Activated T-helper 1 cell treated with anti-CD3 and anti-CD28 coated beads, Interleukin-2, amount 50 U/mL, for 16 hours (primary cell): ENCODE measurements at places on chromosomes 5 and 9.

DNA sequence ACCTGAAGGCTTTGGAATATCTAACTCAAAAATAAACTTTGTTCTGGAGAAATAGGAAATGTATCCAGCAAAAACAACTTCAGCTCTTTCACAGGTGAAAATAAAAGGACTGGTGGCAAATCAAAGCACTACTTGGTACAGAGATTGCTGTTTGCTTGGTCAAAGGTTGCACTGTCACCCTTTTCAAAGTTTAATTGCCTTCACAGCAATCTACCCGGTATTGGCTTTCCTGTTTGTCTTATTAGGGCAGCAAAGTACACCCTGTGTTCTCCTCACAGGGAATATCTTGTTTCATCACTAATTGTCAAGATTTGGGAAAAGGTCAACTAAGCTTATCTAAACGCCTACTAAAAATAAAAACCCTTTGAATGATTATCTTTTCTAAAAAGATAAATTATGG is 214.1 kb upstream of the ADCY2 start:
- DNase-seq = no peak

DNA sequence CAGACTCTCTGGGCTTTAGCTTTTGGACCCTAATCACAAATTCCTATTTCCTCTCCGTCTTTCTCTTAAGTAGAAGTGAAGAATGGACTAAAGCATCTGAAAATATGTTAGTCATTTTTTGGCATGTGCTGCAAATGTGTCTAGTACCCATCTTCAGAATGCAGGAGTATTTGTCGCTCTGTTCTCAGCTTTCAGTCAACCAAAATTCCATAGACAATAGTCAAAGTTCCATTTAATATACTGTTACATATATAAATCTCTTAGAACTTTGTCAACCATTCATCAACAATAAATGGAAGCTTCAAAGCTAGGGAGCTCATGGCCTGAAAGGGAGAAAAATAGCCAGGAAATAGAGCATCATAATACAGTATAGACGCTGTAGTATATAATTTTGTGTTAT is 509.4 kb downstream of the BNC2 start:
- no peak for DNase-seq

GRCh38 chr9:110142868-110143481 is 65.0 kb downstream of the C9orf152 start:
- no peak for DNase-seq

DNA sequence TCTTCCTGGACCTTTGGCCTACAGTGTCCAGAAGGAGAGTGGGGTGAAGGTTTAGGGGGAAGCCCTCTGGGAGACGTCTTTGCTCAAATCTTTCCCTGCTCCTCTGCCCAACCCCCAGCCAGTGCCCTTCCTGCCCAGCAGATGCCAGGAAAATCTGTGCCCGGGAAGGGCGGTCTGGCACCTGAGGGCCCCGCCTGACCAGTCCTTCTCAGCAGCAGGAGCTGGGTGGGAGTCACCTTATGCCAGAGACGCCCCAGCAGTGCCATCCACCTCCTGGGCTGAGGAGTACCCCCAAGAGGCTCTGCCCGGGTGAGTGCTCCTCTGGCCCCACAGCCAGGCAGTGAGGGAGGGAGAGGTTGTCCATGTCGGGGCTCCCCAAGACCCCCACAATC is 14.9 kb upstream of the CERCAM start:
- DNase-seq = no peak

DNA sequence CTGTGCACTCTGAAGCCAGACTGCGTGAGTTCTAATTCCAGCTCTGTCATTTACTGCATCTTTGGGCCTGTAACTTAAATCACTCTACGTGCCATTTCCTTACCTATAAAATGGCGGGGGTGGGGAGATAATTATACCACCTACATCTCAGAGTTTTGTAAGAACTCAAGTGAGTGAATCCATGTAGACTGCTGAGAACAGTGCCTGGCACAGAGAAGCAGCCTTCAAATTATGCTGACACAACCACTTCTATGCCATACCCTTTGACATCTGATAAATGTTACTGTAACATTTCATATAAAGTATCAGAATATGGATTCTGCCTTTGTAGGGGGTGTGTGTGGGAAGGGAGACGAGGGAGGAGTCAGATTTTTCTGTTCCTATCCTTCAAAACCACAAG is 27.7 kb downstream of the ELAVL2 start:
- DNase-seq = no peak

DNA sequence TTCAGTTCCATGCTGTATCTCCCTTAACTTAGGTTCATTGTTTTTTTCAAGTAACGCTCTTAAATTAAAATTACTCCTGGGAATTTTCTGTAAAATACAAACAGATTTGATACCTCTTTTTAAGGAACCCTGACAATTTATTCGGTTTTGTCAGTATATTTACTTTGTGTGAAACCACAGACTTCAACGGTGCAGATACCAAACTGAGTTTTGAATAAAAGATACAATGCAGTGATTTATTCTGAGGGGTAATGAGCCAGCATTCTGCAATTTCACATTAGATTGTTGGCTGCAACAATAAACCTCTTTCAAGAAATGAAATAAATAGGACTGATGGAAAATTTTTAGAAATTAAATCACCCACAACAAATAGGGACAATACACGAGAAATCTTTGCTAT is 308.6 kb upstream of the EDIL3 start:
- no peak for DNase-seq

DNA sequence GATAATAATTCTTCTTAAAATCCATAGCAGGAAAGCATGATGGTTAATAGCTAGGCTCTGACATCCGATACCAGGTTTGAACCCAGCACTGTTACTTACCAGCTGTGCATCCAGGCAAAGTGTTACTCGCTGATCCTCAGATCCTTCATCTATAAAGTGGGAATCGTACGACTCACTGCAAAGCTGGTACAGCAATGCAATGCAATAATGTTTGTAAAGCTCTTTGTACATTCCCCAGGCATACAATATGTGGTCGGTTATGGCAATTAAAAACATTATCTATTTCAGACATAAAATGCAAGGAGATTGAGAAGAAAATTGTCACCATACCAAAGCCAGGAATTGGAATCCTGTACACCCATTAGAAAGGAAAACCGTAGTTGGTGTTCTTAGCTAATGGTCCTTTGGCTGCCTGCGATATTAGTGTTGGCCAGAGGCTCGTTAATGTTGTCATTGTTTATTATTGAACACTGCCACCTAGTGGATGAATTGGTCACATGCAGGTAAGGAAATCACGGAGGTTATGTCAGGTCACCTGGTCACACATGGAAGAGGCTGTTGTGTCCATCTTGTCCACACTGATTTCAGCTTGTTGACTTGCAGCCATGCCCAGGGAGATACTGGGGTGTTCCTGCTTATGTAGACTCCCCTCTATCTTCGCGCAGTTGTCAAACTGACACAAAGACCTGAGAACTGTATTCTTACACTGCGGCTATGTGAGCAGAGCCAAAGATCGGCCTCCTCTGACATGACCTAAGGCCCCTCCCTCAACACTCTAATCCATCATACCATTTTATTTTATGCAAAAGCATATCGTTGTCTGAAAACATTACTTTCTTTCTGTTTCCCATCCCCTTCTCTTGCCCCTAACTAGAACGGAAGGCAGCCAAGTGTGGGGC is 87.5 kb upstream of the PPP2R2B start:
- DNase-seq = peak; percentile 14

- DNase-seq = no peak
Measured at GRCh38 chr5:176658817-176659511, 11.7 kb downstream of the TSPAN17 start.

- no peak for DNase-seq
Measured at GRCh38 chr5:75047356-75047755, 5.0 kb downstream of the GCNT4 start.

DNA sequence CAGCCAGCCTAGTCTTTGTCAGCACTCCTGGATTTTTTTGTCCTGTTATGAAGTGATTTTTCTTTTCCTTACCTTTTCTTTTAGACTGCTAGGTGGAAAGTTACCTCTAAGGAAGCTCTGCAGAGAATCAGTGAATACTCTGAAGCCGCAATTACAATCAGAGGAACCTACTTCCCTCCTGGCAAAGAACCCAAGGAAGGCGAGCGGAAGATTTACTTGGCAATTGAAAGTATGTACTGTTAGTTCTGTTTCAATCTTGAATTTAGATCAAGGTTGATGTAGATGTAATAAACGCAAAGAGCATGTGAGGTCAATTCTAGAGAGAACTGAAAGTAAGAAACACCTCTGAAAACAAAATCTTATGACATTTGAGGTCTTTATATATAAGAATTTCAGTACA is 27.0 kb upstream of the C5orf24 start:
- DNase-seq = no peak

GRCh38 chr9:114900942-114901802 is 29.2 kb downstream of the TNFSF8 start:
- DNase-seq = no peak

DNA sequence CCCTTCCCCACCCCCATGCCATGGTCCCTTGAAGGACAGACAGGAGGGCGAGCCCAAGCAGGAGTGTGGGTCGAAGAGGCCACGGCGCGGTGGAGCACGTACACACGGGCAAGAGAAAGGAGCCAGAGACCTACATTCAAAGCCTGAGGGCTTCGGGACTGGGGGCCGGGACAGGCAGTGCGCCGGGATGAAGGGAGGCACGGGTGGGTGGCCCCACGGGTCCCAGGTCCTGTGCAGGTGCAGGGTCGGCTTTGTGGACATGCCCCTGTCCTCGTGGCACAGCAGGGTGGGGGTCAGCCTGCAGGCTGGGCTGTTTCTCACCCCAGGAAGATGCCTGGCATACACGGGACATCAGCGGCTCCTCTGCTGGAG is 9.8 kb downstream of the LRRC26 start:
- DNase-seq = no peak

DNA sequence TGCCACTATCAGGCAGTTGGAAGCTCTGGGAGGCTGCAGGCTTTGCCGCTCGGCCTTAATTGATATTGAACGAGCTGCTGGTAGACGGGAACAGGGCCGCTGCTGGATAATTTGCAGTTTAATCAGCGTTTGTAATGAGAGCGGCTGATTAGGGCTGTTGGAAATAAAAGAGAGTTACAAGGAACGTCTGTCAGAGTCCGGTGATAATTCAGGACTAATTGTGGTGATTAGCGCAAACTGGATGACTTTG is 68.2 kb upstream of the TBCA start:
- no peak for DNase-seq

DNA sequence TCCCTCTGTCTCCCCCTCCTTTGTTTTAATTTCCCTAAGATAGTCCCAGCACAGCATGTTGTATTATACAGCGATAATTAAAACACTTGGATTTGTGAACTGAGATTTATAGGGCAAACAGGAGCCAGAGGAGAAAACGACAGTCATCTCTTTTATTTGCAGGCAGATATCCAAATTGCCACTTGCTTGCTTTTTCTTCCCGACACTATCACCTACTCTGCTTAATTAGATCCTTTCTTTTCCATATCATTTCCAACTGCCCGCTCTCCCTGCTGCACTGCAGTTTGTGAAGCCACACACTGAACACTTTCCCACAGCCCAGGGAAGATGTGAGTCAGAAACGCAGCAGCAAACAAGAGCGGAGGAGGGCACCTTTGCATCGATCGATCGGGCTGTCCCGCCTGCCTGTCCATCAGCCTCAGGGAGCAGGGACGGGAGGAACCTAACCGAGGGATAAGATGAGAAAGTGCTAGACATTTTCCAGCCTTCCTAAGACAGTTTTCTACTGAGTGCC is 35.8 kb upstream of the SPRY4 start:
- DNase-seq = no peak

GRCh38 chr9:84694248-84694647 is 24.7 kb downstream of the NTRK2 start:
- no peak for DNase-seq

- DNase-seq = no peak
Measured at GRCh38 chr9:131735238-131736128, 4.4 kb downstream of the RAPGEF1 start.

DNA sequence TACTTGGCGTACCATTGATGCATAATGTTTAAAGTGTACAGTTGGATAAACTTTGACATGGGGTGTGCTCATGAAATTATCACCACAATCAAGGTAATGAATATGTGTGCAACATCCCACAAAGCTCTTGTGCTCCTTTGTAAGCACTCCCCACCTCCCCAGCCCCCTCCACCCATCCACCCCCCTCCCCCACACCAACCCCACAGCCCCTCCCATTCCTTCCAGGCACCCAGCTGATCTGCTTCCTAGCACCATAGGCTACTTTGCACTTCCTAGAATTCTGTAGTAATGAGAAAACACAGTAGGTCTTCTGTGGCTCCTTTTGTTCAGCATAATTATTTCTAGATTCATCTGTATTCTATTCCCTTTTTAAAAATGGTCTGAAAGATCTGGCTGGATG is 24.5 kb downstream of the FGD3 start:
- DNase-seq = no peak

DNA sequence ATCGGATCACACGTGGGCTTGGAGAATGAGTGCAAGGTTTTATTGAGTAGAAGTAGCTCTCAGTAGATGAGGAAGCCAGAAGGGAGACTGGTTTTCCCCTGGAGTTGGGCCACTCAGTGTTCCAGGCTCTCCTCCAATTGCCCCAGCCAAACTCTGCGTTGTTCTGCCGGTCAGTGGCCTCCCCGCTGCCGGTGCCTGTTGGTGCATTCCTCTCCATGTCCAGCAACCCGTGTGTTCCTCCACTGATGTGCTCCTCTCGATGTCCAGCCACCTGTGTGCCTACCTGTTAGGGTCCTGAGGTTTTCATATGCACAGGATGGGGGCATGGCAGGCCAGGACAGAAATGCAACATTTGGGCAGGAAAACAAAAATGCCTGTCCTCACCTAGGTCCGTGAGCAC is 888.0 kb upstream of the PTPRD start:
- no peak for DNase-seq

DNA sequence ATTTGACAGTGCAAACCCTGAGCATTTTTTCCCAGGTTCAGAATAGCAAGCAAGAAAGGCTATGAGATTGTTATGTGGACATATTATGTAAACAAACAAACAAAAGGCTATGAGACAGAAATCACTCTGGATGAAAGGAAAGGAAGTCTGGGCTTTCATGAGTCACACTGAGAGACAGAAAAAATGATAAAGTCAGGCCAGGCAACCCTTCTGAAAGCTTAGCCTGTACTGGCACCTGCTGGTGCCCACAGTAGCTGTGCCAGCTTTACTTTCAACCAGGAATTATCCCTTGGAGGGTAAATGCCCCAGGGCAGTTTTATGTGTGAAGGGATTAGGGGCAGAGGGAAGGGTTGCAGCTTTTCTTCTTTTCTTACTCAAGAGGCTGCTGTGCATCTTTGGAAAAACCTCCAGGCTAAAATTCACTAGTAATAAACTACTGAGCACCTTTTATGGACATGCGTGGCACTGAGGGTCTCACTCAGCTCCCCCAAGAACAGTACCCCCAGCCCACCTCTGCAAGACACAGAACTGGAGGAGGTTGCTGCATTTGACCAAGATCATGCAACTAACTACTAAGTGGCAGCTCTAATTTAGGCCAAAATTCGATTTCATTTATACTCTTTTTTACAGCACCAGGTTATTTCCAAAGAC is 41.7 kb downstream of the ACTL7B start:
- DNase-seq = no peak

GRCh38 chr9:127489471-127490115 is 38.3 kb downstream of the LRSAM1 start:
- DNase-seq = no peak

- DNase-seq = no peak
Measured at GRCh38 chr9:129633207-129633606, 7.2 kb downstream of the NTMT1 start.

GRCh38 chr9:93255994-93256877 is 72.3 kb downstream of the WNK2 start:
- no peak for DNase-seq

GRCh38 chr5:67222243-67223025 is 25.8 kb upstream of the CD180 start:
- no peak for DNase-seq
